ENCODE measurements at places on chromosomes 13 and 19.
A peak's percentile ranks its signal among the peaks of the same experiment; 100 is the strongest.

- DNase-seq, result no peak
These were observed 250.3 kb upstream of the ATXN8OS start for GRCh38 chr13:69857183-69857821.

GRCh38 chr19:51808333-51808986, 13.5 kb downstream of the FPR3 start:
- no peak for DNase-seq

DNA sequence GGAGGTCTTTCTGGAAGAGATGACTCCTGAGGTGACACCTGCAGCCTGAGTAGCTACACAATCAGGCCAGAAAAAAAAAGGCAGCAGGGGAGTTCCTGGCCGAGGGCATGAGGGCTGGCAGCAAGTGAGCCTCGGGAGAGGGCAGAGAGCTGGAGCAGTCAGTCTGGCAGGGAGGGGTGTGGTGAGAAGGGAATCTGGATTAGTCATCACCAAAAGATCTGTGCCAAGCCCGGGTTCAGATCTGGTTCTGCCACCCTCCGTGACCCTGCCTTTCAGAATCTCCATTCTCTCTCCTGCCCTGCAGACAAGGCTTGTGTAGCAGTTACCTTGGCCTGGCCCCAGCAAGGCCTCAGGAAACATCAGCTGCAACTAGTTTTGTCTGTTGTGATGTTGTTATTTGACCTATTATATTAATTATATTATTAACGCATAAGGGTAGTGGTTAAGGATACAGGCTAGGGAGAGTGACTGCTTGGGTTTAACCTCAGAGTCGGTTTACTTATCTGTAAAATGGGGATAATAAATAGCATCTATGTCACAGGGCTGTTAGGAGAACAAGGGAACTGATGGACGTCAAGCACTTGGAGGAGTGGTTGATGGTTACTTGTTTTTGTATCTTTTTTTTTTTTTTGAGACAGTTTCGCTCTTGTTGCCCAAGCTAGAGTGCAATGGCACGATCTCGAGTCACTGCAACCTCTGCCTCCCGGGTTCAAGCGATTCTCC, 2.7 kb upstream of the CAPNS1 start:
- DNase-seq, result peak; percentile 82

DNA sequence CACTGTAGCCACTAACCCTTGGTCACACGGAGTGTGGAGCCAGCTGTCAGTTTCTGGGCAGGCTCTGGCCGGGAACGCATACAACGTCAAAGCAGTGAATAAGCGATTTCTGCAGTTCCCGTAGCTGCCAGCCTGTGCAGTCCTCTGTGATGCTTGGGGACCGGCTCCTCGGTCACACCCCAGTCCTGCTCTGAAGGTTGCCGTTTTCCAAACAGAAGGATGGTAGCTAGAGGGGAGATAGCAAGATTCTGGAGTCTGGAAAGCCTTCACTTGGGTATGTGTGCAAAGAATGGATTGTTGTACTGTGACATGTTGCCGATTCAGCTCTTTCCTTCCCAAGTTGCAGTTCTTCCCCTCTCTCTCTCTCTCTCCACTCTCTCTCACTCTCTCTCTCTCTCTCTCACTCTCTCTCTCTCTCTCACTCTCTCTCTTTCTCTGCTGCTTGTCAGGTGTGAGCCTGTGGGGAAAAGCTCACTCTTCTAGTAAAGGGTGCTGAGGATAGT, 38.7 kb upstream of the C1QTNF9 start:
- peak; percentile 48 for DNase-seq

GRCh38 chr19:16252459-16253205, 54.9 kb downstream of the AP1M1 start:
- DNase-seq, result peak; percentile 32

All from gastrocnemius medialis (tissue), 4 donors.